ENCODE measurements at places on chromosomes 5 and 9.

DNA sequence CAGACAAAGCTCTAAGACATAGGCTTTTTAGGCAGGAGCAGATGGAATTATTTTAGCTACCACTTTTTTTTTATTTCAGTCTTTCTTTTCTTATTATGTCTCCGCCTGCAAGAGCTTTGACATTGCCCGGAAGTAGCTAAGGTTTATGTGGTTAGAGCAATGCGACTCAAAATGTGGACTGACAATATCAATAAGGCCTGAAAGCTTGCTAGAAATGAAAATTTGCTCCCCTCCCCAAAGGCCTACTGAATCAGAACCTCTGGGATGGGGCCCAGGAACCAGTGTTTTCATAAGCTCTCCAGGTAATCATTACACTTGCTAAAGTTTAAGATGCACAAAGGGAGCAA is 81.3 kb downstream of the SUSD1 start:
- DNase-seq: no peak

DNA sequence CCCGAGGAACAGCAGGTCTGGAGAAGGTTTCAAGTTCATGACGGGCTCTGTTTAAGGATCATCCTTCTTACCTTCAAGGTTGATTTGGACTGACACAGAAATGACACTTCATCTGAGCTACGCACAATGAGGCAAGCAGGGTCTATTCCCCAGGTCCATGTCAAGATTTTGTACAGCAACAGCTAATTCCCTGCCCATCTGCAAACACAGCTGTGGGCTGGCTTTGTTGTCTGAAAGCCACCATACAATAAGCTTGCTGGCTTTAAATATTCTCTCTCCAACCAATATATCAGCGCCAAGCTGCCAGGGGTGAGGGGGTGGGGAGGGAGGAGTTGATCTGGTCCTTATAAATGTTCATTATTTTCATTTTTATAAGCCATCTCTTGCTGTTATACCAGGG is 92.0 kb downstream of the OTULIN start:
- DNase-seq: no peak

DNA sequence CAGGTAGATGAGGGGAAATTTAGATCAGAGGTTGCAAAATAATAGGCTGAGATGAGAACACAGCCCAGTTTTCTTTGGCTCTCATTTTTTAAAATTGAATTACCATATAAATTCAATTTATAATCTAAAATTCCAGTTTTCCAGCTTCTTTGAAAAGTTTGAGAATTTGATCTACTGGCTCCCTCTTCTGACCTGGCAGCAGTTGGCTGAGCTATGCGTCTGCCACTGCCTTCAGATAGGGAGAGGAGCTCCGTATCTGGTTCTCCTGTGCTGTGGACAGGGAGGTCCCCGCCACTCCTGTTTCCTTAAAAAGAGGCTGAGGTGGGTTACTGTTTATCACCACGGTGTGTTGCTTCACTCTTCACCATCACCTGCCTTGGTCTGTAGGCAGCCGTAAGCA is 103.7 kb downstream of the ARHGAP26 start:
- DNase-seq: no peak

- no peak for DNase-seq
Observed at GRCh38 chr9:135256581-135257354, 169.3 kb downstream of the OLFM1 start.

DNA sequence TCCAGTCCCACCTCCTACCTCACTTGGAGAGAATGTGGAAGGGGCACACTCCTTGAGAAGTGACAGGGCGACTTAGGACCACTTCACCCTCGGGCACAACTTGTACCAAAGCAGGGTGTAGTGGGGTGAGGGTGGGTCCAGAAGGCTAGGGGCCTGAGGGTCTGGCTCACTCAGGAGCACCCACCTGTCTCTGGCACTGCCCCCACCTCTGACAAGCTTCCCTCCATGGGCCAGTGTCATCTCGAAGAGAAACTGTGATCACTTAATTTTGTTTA is 76.9 kb upstream of the OLFM1 start:
- DNase-seq: no peak

DNA sequence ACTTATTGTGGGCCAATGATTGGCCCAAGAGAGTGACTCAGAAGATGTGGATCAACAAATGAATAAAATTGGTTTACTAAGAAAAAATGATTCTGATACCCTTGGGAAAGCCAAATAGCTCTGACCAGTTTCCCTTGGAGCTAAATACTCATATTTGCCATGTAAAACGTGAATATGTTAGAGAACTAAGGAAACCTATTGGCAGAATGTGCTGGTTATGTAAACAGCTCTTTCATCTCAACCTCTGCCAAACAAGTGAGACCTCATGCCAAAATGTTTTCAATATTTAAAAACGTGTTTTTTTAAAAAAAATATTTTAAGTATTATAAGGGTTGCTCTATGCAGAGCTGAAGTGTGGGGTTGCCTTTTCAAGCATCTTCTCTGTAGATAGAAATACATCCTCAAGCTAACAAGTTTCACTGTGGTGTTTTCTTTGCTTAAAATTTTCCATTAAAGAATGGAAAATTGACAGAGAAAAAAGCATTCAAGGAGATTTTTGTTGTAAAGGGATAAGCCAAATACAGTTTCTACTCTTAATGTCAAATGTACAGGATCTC is 186.9 kb upstream of the TUT7 start:
- DNase-seq: no peak

DNA sequence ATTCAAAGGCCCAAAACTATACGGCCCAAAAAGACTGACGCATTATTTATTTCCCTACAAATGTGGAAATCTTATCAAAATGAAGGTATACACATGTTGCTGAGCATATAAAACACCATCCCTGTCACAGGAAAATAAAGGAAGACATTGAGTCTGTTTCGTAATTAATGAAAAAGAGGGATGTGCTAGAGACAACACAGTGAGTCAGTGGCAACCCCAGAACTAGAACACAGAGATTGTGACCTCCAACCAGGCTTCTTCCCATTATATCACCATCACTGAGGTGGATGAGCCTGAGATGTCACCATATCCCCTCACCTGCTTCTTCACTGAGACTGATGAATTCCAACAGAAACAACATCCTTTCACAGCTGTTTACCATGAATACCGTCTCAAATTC is 3.8 kb downstream of the NDUFA8 start:
- no peak for DNase-seq

DNA sequence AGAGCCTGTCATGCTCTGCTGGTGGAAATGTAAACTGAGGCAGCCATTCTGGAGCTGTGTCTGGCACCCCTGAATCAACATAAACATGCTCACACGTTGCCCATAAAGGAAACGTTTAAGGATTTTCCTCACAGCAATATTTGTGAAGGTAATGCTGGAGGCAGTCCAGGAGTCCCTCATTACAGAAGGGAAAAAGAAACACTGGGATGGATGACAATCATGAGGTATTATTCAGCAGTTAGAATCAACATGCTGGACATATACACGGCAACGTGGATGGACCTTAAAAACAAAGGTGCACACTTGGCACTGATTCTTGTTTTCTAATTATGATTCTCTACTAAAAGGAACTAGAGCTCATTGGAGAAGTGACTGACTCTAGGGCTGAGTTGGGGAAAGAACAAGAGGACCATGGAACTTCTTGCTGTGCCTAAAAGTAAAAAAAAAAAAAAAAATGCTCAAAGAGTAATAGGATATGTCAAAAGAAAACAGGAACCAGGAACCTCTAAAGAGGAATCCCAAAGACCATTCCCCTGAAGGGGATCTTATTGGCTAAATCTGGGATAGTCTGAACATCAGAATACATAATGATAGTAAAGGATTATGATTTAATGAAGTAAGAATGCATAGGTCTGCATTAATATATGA is 18.6 kb downstream of the B4GALT1 start:
- DNase-seq: no peak

GRCh38 chr5:111584651-111585050 is 72.3 kb upstream of the STARD4 start:
- no peak for DNase-seq

DNA sequence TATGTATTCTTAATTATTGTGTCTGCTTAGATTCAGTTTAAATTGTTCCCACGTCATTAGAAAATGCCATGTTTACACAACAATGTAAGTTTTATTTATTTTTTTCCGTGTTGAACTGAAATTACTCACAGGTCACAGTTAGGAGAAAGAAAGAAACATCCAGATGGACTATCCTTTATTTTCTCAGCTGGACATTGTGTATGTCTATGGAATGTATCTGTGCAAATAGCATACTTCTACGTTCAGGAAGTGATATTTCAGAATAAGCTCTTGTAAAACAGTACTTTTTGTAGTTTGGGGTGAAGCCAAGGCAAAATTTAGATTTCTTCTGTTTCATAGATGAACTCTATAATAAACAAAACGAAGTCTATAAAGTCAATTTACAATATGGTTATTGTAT is 249.0 kb upstream of the ZNF608 start:
- no peak for DNase-seq

- DNase-seq: no peak
Observed at GRCh38 chr9:70043689-70044489, at the start of gene MAMDC2. Gene MAMDC2, plus strand, starts transcription at chr9:70043848. Its CDS starts 350 bp downstream, at chr9:70044198.

- DNase-seq: no peak
Observed at GRCh38 chr9:109477258-109478050, 20.7 kb downstream of the PTPN3 start.

DNA sequence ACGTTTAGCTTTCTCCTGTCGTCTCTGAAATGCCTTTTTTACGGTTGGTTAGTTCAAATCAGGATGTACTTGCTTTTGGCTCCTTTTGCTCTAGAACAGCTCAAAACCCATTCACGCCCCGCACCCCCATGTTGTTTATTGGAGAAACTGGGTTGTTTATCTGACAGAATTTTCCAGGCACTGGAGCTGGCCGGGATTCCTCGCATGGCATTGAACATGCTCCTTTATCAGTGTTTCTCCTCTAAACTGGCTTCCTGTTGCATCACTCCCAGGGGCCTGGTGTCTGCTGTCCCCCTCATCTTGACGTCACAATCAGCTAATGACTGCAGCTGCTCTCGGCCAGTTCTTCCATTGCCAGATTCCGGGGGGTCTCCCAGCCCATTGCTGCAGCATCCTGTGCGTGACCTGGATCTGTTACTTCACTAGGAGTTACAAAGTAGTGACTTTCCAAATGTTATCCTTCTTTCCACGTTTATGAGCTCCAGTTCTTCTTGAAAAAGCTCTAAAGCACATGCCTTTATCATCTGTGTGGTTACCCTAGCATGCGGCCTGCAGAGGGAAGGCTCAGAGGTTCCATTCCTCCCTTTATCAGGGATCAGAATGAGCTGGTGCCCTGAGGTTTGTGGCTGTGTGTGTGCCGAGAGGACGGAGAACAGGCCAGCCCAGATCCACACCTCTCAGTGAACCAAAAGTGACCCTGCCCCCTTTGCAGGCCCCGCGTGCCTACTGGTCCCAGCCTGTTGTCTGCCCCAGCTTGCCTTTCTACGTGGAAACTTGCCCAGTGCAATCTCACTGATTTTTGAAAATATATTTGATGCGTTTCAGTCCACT is 27.5 kb downstream of the FAM163B start:
- no peak for DNase-seq

DNA sequence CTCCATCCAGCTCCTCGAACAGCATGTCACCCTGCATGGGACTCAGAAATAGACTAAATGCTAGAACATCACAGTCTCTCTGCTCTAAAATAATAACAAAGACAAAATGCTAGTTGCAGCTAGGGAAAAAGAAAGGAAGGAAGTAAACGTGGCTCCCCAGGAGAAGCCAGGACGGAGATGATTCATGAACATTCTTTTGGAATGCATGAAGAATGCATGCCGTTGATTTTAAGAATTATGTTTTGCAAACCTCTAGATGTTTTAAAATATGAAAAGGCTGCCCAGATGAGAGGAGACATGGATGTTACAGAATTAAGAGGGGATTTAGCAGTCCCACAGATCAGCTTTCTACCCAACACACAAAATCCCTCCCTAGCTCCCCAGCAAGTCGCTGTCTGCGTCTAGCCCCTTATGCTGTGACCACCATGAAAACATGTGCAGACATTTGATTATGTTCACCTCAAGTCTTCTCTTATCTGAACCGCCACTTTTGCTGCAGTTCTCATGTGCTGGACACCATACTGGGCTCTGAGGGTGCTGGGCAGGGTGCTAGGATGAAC is 139.4 kb upstream of the LMX1B start:
- no peak for DNase-seq

DNA sequence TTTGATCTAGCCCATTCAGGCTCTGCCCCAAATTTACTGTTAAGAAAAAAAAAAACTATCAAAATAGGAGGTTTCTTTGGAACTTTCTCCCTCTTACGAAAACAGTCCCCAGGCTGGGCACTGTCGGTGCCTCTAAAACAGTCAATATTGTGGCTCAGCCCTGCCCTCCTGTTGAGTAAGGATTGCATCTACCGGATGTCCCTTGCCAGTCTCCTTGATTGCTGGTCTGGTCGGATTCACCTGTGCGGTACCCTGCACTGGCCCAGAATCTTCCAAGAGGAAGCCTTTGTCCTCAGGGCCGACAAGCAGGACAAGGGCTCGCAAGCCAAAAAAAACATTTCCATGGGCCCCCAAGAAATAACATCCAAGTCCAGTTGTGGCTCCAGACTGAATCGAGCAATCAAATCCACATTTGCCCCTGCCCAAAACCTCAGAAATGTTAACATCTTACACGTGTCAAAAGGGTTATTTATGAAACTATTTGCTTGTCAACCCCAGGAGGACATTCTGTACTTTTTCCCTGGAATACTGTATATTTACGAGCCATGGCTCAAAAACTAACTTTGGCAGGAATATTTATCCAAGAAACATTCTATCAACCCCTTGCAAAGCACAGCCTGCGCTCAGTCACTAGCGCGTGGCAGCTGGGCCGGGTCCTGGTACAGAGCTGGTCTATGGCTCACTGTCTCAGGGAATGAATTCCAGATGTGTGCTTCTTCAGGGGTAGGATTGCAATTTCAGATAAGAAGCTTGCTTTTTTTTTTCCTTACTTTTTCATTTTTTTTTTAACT is 129.2 kb upstream of the ADRA1B start:
- no peak for DNase-seq

DNA sequence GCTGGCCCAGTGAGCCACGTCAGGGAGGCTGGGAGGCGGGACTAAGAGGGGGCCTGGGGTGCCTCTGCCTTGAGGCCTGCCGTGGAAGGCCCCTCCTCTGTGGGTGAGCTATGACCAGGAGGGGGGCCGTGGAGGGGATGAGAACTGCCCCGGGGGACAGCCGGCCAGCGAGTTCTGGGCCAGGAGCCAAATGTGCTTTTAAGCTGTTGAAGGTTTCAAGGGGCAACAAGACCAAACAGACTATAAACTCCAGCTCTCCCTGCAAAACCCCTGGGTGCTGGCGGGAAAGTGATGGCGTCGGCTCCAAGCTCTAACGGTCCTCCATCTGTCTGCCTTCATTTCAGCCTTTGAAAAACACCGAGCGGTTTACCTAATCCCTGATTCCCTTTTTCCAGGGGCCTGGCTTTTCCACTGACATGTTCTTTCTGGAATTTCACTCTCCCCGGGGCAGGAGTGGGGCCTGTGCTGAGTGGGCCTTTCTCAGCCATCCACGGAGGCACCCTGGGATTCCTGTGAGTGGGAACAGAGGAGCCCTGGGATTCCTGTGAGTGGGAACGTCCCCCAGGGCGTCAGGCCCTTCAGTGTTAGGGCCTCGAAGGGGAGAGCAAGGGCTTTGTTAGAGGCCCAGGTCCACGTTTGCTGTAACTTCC is 65.6 kb downstream of the COL5A1 start:
- DNase-seq: no peak

Data from activated effector memory CD4-positive, alpha-beta T cell treated with Interleukin-2 at 50 U/mL for 16 hours (primary cell).